Muscle of leg (tissue), 16 donors: ENCODE measurements at places on chromosomes 12 and 14. TPM values are rescaled to one million over a fixed set of nuclear protein-coding genes. Genes with fewer than 3 reads are reported as not detected.

Gene C12orf54
- polyA plus RNA-seq, result 0.29 TPM

Gene INSM2
- polyA plus RNA-seq, result not detected

Gene RPGRIP1
- polyA plus RNA-seq, result 0.46 TPM

Gene PLA2G1B
- polyA plus RNA-seq, result not detected

Gene TAS2R42
- polyA plus RNA-seq, result not detected

Gene FLRT2
- 86.6 TPM for polyA plus RNA-seq

Gene SLC8A3
- 3.7 TPM for polyA plus RNA-seq

Gene RIMKLB
- polyA plus RNA-seq, result 69.8 TPM

Gene ZDHHC22
- 0.52 TPM for polyA plus RNA-seq

Gene LRR1
- 12.9 TPM for polyA plus RNA-seq

Gene KERA
- 25.9 TPM for polyA plus RNA-seq

Gene PWP1
- 32.5 TPM for polyA plus RNA-seq

Gene HOXC4
- 27.4 TPM for polyA plus RNA-seq

Gene NR2C1
- 34.1 TPM for polyA plus RNA-seq

Gene FAM90A1
- 0.61 TPM for polyA plus RNA-seq

Gene CD69
- 0.34 TPM for polyA plus RNA-seq

Gene HOXC13
- polyA plus RNA-seq, result not detected

Gene CLEC4E
- polyA plus RNA-seq, result 0.18 TPM

Gene TAS2R10
- polyA plus RNA-seq, result 1.1 TPM

Gene NXPH4
- polyA plus RNA-seq, result 5.6 TPM

Gene SLC10A1
- not detected for polyA plus RNA-seq
